ENCODE measurements at places on chromosomes 7 and 10. TPM values are rescaled to one million over a fixed set of nuclear protein-coding genes. Genes with fewer than 3 reads are reported as not detected.

ZNF853 gene
- 2.6 TPM for polyA plus RNA-seq

SLC29A4 gene
- 6.5 TPM for polyA plus RNA-seq

IL15RA gene
- polyA plus RNA-seq: 13.9 TPM

ATRNL1 gene
- 0.28 TPM for polyA plus RNA-seq

TEX47 gene
- not detected for polyA plus RNA-seq

DNA sequence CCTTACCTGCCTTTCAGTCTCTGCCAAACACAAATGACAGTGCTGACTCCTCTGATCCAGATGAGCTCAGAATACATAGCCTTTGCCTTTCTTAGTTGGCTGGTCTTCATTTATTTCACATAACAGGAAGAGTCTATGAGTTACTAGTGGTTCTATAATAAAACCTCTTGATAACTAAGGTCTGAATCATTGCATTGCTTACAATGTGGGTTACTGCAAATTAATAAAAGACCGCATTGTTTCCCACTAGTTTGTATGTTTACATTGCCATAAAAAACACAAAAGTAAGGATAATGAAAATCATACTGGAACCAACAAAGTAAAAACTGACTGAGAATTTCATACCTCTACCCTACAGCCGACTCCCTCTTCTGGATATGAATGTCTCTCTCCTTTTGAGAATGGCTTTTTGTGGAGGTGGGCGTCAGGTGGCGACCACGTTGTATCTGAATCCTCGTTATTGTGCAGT lies 62.0 kb upstream of the AKR1E2 start:
- no peak overlapping the region for H3K4me3 ChIP-seq
- DNase-seq: no peak
- no peaks in the 10 kb centered on the region for H3K27me3 ChIP-seq
- peaks cover 8% of the 10 kb centered on the region for H3K4me1 ChIP-seq
- no peaks in the 10 kb centered on the region for H3K36me3 ChIP-seq

DNA sequence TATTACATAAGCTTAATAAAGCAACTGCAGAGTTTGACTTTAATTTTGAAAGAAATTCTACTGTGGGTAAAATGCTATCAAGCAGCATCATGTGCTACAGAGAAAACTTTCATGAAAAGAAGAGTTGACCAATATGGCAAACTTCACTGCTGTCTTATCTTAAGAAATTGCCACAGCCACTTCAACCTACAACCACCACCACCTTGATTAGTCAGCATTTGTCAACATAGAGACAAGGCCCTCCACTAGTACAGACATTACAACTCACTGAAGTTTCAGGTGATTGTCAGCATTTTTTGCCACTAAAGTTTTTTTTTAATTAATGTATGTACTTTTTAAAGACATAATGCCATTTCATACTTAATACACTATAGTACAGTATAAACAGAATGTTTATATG lies 350.3 kb downstream of the HPSE2 start:
- H3K4me3 ChIP-seq: no peak overlapping the region
- no peaks in the 10 kb centered on the region for H3K27me3 ChIP-seq
- DNase-seq: no peak
- H3K36me3 ChIP-seq: no peaks in the 10 kb centered on the region

- H3K4me3 ChIP-seq: no peak overlapping the region
- no peaks in the 10 kb centered on the region for H3K27me3 ChIP-seq
- H3K27ac ChIP-seq: no peak overlapping the region
- no peak for DNase-seq
- peaks cover 30% of the 10 kb centered on the region for H3K36me3 ChIP-seq
Observed at GRCh38 chr7:47442605-47442865, 139.4 kb downstream of the TNS3 start.

- H3K27ac ChIP-seq: no peak overlapping the region
- H3K27me3 ChIP-seq: no peaks in the 10 kb centered on the region
- H3K36me3 ChIP-seq: no peaks in the 10 kb centered on the region
- DNase-seq: no peak
- no peak overlapping the region for H3K4me3 ChIP-seq
- no peaks in the 10 kb centered on the region for H3K4me1 ChIP-seq
Observed at GRCh38 chr7:96097835-96098234, 224.1 kb downstream of the SLC25A13 start.

All from stomach (tissue), 19 donors.